ENCODE measurements at places on chromosomes 5 and 9. TPM values are rescaled to one million over a fixed set of nuclear protein-coding genes. Genes with fewer than 3 reads are reported as not detected.

- no peak for DNase-seq
Measured at GRCh38 chr9:109969573-109970237, 189.7 kb downstream of the PALM2AKAP2 start.

GRCh38 chr9:127540664-127541041, 71.4 kb upstream of the STXBP1 start:
- no peak for DNase-seq

Gene RNF224
- total RNA-seq = not detected

DNA sequence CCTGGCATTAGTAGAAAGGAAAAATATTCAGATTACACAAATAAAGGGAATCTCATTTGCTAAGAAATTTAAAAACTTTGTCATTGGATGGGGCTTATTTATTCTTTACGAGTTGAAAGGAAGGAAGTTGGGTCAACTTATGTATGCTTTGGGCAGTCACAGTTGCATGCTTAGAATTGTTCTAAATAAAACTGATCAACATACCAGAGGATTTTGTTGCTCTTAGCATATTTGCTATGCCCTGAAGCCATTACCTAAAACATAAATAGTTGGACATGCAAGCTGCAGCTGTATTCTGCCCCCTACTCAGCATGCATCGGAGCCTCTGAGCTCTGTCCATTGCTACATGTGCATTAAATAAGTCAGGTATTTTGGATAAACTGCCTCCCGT, 172.7 kb upstream of the MEF2C start:
- no peak for DNase-seq

GRCh38 chr9:109378316-109378715, 57.5 kb upstream of the EPB41L4B start:
- no peak for DNase-seq

- no peak for DNase-seq
Measured at GRCh38 chr9:76891874-76892273, 14.0 kb downstream of the PRUNE2 start.

Gene KIF20A
- total RNA-seq = 19.7 TPM

DNA sequence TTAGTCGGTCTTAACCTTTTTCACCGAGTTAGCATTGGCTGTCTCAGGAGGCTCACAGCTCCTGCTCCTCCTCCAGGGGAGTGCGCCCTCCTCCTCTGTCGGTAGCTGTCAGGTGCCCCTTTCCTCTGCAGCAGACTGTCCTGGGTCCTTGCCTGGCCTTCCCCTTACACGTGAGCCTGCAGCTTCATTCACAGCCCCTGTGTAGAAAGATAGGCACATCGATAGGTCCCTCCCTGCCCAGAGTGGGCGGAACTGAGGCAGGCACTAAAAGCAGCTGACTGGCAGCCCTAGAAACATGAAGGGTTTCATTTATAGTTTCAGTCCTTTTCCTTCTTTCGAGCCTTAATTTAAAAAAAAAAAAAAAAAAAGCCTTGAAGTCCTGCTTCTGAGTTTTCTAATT, 17.2 kb downstream of the TENT4A start:
- DNase-seq = no peak

GRCh38 chr5:151483647-151484046, 36.2 kb downstream of the SLC36A1 start:
- DNase-seq = no peak

DNA sequence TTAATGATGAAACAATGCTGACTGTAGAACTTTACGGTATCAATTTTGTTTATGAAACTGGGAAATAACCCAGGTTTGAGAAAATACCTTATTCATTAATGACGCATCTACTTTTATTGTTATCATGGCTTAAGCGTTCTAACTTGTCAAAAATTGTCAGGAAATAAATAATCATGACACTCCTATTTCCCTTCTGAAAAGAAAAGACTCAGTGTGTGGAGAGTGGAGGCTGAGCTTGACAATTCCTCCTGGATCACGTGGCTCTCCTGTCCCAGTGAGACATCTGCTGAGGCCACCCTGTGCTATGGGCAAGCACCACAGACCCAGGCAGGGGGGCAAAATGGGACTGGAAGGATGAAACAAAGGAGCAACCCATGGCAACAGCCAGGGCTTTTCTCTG, 466.4 kb downstream of the ZNF608 start:
- DNase-seq = no peak

GRCh38 chr5:181187500-181188213, 17.3 kb downstream of the TRIM7 start:
- peak; percentile 83 for DNase-seq

- DNase-seq = peak; percentile 60
Measured at GRCh38 chr5:142301540-142301939, 23.3 kb downstream of the SPRY4 start.

Gene RUSC2
- 6.9 TPM for total RNA-seq

Gene GALNT10
- 42.7 TPM for total RNA-seq

DNA sequence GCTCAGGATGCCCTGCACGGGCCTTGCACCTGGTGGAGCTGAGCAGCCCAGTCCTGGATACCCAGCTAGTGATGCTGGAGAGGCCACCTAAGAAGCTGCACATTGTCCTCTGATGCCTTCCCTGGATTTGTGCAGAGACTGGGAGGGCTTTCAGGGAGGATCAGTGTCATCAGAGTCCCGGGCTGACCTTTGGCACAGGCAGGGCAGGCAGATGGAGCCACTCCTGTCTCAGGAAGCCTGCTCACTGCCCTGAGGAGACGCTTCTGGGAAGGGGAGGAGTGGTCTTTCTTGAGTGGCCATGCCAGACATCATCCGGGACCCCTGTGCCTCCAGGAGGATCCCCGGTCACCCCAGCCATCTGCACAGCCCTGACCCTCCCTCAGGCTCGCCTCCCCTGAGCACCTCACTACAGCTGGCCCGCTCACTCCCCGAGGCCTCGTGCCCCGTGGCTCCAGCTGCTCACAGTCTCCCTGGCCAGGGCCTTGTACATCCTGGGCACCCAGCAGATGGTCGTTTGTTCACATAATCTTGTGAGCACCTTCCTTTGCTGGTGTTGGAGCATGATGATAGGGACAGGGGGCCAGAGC, 47.2 kb upstream of the FCN2 start:
- no peak for DNase-seq

DNA sequence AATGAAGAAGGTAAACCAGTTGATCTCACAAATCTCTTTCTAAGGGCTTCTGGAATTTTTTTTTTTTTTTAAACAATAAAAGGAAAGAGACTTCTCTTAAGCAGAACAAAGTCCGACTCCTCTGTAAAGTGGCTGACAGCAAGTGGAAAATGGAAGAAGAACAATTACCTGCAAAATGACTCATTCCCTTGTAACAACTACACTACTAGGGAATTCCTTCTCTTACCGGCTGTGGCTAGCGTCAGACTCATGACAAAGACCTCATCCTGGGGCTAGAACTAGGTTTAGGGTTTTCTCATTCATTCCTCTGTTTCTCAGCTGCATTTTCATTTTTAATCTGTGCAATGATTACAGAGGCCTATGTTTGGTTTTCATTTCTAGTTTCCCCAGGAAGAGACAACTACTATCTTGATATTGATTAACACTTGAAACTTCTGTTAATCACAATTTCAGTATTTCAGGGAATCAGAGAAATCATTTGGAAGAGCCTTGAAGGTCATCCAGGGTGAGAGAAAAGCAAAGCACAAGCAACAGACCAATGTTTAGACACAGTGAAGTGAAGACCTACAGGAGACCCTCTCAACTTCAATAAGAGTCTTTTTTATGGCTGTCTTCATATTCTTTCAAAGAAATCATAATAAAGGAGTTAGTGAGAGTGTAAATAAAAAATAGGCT, 437.9 kb downstream of the RAB3C start:
- peak; percentile 66 for DNase-seq

- DNase-seq = no peak
Measured at GRCh38 chr9:133653638-133654037, 17.5 kb downstream of the DBH start.

Gene SLC34A3
- total RNA-seq = not detected

Gene GTF2H2C
- 66.5 TPM for total RNA-seq

Gene CCDC180
- total RNA-seq = 1.9 TPM

DNA sequence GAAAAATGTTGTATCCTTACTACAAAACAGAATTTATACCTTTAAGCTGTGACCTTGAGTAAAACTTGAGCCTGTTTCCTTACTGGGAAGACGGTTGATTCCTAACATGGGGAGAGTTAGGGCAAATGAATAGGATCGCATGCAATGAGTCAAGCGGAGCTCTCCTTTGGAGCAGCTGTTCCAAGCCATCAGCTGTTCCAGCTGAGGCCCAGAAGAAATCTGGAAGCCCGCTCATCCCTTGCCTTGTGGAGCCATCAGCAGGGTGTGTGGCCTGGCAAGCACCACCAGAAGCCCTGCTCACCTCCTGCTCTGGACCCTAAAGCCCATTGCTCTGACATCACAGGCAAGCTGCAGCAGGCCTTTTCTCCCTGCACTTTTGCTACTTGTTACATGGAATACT, 8.0 kb downstream of the KIAA1191 start:
- DNase-seq = no peak

DNA sequence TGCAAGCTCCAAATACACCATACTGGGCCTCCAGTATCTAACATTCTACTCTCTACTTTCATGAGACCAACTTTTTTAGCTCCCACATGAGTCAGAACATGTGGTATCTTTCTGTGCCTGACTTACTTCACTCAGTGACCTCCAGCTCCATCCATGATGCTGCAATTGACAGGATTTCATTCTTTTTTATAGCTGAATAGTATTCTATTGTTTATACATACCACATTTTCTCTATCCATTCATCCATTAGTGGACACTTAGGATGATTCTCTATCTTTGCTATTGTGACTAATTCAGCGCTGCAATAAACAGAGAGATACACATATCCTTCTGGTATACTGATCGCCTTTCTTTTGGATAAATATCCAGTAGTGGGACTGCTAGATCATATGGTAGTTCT, 68.5 kb downstream of the EPB41L4A start:
- no peak for DNase-seq

Gene FAM120A
- total RNA-seq = 147 TPM

DNA sequence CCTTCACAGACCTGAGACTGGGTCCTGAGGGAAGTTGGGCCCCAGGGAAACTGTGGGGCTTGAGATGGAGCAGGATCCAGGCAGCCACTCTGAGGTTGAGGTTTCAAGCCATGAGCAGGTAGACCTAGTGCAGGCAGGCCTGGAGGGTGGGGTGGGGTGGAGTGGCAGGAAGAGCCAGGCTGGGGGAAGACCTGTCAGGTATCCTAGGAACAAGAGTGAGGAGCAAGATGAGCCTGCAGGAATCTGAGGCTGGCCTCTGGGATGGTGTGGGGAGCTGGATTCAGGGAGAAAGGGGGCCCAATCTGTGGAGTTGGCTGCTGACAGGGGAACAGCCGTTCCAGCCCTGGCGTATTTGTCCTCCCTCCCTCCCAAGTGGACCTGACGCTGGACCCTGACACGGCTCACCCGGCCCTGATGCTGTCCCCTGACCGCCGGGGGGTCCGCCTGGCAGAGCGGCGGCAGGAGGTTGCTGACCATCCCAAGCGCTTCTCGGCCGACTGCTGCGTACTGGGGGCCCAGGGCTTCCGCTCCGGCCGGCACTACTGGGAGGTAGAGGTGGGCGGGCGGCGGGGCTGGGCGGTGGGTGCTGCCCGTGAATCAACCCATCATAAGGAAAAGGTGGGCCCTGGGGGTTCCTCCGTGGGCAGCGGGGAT, 9.8 kb downstream of the RACK1 start:
- no peak for DNase-seq

All from activated CD4-positive, alpha-beta T cell treated with anti-CD3 and anti-CD28 coated beads, Interleukin-2, amount 10 ng/mL, durations not matched to agents 24 days and 14 days (primary cell).